ENCODE measurements at places on chromosomes 4 and X. TPM values are rescaled to one million over a fixed set of nuclear protein-coding genes. Genes with fewer than 3 reads are reported as not detected.

- no peak for DNase-seq
- H3K27me3 ChIP-seq, result no peaks in the 10 kb centered on the region
- no peaks in the 10 kb centered on the region for H3K36me3 ChIP-seq
- no peak overlapping the region for H3K4me3 ChIP-seq
- no peak overlapping the region for H3K27ac ChIP-seq
- no peaks in the 10 kb centered on the region for H3K4me1 ChIP-seq
These were observed 1639.3 kb downstream of the RPA4 start for GRCh38 chrX:98523026-98523425.

- H3K4me1 ChIP-seq, result no peaks in the 10 kb centered on the region
- DNase-seq, result no peak
- H3K36me3 ChIP-seq, result no peaks in the 10 kb centered on the region
- no peaks in the 10 kb centered on the region for H3K27me3 ChIP-seq
- H3K4me3 ChIP-seq, result no peak overlapping the region
- H3K27ac ChIP-seq, result no peak overlapping the region
These were observed 65.1 kb downstream of the USP11 start for GRCh38 chrX:47297874-47298273.

Gene MAP7D3
- total RNA-seq, result 11.4 TPM

Gene DACH2
- total RNA-seq, result not detected

Gene CLDN24
- 0.51 TPM for total RNA-seq

DNA sequence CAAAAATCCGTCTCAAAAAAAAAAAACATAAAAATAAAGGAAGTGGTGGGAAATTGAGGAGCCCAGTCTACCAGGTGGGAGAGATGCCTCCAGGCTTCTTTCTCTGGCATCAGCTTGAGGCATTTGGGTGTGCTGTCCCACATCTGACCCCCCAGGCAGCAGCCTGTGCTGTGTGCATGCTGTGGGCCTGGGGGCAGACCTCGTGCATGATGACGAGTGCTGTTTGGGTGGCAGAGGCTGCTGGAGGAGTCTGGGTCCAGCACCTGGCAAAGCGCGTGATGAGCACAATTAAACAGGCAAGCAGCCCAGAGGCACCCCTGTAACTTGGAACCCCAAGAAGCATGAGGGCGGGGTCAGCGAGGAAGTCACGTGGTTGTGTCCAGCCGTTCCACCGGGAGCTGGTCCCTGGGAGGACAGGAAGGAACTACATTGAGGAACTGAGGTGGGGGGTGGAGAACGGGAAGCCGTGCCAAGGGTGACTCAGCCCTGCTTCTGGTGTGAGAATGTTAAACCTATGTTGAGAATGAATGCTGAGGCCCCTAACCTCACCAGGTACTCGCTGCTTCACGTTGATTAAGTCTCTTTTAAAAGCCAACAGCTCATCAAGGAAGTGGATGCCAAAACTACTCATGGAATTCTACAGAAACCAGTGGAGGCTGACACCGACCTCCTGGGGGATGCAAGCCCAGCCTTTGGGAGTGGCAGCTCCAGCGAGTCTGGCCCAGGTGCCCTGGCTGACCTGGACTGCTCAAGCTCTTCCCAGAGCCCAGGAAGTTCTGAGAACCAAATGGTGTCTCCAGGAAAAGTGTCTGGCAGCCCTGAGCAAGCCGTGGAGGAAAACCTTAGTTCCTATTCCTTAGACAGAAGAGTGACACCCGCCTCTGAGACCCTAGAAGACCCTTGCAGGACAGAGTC lies 6.1 kb downstream of the TACC3 start:
- peak; percentile 69 for DNase-seq
- no peaks in the 10 kb centered on the region for H3K27me3 ChIP-seq
- H3K4me1 ChIP-seq, result peaks cover 21% of the 10 kb centered on the region
- H3K36me3 ChIP-seq, result 0 out of 2 replicates have a peak, but pooled peaks cover 4% of the 10 kb centered on the region

DNA sequence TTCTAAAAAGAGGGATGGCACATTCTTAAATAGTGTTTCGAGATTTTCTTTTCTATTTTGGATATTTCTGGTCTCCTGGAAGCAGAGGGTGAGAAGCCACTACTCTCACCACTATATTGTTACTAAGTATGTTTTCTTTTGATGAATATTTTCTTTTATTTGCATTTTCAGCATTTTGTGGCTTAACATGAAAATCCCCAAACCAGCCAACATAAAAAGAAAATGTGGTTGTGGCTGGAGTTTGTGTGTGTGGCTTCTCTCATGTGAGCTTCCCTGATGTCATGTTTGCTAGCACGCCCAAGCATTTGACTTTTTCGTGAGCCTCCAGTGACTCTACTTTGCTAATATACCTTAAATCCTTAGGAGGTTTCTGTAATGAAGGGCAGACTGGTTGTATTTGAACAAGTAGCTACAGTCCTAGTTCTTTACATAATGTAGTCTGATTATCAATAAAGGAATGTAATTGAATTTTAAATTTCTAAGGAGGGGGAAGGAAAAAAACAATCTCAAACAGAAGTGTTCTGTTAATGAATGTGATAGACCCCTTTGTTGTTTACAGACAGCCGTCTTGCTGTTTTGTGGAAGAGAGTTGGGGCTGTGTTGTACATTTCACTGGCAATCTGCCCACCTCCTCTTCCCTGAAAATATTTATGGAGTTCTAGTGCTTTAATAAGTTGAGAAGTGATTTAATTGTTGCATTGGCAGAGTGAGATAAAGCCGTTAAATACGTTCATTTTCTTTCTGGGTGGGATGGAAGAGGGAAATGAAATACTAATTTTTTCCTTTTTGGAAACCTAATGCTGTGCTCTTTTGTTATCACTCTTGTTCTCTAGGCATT lies 114.6 kb downstream of the ARHGAP10 start:
- no peak for DNase-seq
- H3K27me3 ChIP-seq, result no peaks in the 10 kb centered on the region
- H3K4me3 ChIP-seq, result no peak overlapping the region
- H3K4me1 ChIP-seq, result peaks cover 4% of the 10 kb centered on the region

Gene ATOH1
- total RNA-seq, result not detected

Gene TMSB15A
- 1.4 TPM for total RNA-seq

- H3K27me3 ChIP-seq, result no peaks in the 10 kb centered on the region
- H3K36me3 ChIP-seq, result no peaks in the 10 kb centered on the region
- no peak overlapping the region for H3K4me3 ChIP-seq
- no peak overlapping the region for H3K27ac ChIP-seq
These were observed 38.9 kb upstream of the RBPJ start for GRCh38 chr4:26281881-26282280.

DNA sequence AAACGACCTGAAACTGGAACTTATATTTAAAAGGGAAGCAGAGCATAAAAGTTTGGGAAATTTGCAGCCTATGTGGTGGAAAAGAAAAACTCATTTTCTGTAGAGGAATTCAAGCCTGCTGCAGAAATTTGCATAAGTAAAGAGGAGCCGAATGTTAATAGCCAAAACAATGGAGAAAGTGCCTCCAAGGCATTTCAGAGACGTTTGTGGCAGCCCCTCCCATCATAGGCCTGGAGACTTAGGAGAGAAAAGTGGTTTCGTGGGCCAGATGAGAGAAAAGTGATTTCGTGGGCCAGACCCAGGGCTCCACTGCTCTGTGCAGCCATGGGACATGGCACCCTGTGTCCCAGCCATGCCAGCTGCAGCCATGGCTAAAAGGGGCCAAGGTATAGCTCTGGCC lies 361.9 kb downstream of the PCDH19 start:
- no peaks in the 10 kb centered on the region for H3K36me3 ChIP-seq
- H3K4me1 ChIP-seq, result no peaks in the 10 kb centered on the region
- H3K27me3 ChIP-seq, result no peaks in the 10 kb centered on the region

Data from GM23248 (cell line).